ENCODE measurements at places on chromosomes 13 and 19.
A peak's percentile ranks its signal among the peaks of the same experiment; 100 is the strongest.

- no peak for DNase-seq
Measured at GRCh38 chr13:78045916-78046315, 127.3 kb upstream of the EDNRB start.

- no peak for DNase-seq
Measured at GRCh38 chr13:113748101-113748861, 10.7 kb upstream of the TMEM255B start.

- DNase-seq: no peak
Measured at GRCh38 chr13:100100115-100100879, 11.4 kb downstream of the PCCA start.

DNA sequence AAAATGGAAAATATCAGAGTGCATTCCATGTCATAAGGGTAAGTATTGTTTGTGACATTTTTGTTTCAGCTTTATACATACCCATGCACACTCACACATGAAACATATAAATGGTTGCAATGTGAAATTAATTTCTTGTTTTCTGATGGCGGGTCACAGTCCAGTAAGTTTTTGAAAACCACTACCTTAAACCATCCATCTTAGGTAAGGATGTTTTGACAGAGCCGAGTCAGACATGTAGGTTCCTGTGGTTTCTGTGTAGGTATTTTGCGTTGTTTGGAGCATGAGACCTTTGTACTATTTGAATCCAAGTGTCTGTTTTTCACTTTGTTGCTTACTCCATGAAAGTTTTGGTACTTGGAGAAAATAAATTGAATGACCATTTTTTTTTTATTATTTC is 121.7 kb downstream of the B3GLCT start:
- DNase-seq: no peak

DNA sequence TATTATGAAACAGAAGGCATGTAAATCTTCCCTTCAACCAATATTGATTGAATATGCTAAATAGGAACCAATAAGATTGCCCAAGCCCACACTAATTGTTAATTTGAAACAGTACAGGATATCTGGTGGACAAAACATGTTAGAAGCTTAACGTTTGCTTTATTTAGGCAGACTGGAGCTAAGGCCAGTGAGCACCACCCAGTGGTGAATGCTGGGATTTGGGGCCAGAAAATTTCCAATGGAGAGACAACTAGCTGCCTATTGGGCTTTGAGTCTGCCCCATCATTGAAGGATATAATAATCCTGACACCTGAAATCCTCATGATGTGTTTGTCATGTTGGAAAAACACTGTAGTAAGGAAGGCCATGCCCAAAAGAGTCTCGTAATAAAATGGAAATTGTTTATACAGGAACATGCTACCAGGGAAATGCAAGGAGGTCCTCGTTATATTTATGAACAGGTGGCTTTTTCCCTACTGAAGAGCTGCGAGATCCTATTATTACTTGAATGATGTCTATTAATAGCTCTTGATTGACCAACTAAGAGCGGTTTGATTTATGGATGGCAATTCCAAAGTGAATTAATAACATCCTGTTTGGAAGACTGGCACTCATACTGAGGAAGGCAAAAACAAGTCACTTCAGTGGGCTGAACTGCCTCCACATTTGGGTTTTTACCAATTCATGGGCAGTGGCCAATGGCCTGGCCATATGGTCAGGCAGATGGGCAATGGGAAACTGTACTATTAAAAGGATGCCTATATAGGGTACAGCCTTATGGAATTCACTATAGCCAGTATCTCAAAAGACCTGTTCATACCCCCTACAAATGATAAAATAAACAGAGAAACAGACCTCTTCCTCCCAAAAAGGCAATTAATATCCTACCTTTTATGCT is 8.7 kb downstream of the SIGLECL1 start:
- DNase-seq: peak; percentile 13

GRCh38 chr19:45632468-45633196 is 6.6 kb downstream of the EML2 start:
- DNase-seq: peak; percentile 17

- no peak for DNase-seq
Measured at GRCh38 chr19:4774136-4774535, 17.4 kb upstream of the FEM1A start.

DNA sequence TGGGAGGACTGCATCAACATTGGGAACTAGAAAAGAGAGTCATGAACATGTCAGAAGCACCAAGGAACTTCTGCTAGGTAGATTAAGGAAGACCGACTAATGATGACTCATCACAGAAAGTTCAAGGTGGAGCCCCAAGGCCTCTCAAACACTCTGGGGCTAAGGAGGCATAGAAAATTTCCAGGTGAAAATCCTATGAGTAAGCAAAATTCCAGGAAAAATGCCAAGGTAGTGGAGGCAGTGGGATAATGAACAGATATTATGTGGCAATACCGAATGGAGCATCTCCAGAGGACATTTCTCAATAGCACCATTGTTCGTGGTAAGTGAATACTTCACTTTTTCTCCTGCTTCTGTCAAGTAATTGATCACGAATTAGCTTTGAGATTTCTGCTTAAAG is 336.5 kb downstream of the MZT1 start:
- DNase-seq: no peak

DNA sequence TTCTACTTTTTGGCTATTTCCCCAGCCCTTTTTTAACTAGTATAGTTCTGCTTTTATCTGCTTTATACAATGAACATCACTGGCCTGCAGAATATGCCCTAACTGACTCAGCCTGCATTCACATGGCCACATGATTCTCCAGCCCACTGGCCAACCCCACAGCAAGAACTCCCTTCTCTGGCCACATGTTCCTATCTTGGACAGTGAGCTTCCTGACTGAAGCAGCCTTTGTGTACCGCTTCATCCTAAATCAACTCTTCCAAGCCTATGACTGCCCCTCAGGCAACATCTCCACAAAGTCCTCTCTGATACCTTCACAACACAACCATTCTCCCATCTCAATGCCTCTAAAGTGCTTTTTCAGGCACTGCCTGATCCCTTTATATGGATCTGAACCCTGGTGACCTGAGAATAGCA is 214.1 kb downstream of the COL4A1 start:
- DNase-seq: no peak

DNA sequence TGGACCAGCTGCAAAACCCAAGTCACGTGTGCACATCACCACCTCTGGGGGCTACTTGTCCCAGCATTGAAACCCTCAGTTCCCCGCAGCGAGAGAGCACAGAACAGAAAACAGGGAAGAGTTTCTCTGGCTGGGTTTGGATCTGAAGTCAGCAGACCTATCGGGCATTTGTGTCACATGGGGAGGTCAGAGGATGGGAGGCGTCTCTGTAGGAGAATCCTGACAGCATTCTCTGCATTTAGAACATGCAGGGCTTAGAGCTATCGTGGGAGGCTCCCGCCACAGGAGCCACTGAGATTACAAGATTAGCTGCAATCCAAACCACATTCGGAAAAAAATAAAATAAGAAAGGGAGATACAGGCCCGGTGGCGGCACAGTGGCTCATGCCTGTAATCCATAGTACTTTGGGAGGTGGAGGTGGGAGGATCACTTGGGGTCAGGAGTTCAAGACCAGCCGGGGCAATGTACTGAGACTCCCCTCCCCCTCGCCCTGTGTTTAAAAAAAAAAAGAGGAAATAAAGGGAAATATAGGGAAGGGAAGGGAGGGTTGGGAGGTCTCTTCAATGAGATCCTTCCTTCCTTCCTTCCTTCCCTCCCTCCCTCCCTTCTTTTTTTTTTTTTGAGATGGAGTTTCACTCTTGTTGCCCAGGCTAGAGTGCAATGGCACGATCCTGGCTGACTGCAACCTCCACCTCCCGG is 2.9 kb upstream of the TLE6 start:
- no peak for DNase-seq

- DNase-seq: no peak
Measured at GRCh38 chr19:12623361-12624031, 12.8 kb downstream of the ZNF791 start.

GRCh38 chr19:11982526-11982925 is 17.7 kb downstream of the ZNF763 start:
- DNase-seq: no peak

GRCh38 chr13:94692030-94692429 is 20.3 kb downstream of the SOX21 start:
- no peak for DNase-seq

DNA sequence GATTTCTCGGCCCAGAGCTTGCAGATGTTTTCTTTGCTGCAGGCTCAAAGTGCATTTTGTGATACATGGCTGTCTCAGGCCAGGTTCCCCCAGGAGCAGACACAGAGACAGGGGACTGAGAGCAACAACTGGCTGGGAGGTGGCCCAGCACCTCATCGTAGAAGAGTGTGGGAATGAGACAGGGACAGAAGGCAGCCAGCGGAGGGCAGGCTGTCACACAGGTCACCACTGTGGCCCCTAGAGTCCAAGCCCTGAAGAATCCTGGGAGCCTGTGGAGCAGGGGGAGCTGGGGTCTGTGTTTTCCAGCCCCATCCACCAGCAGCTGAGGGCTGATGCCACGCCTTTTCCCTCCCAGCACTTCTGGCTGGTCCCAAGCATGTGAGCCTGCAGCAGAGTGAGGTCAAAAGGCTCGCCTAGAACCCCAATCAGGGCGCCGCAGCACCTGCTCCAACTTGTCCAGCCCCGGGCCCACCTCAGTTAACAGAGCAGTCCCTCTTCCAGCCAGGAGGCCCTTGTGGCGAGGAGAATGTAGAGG is 723.8 kb downstream of the UQCRFS1 start:
- no peak for DNase-seq

DNA sequence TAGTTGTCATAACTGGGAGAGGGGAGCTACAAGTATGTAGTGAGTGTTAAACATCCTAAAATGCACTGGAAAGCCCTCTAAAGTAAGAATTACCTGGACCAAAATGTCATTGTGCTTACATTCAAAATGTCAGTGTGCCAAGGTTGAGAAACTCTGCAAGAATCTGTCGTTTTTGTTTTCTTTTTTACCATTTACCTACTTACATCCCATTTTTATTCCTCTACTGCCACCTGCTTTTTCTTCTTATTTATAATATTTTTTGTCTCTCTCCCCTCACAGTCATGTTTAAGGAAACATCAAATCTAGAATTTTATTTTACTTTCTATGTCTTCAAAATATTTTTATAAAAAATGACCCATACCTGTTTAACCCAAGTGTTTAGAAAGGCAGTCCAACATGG is 226.4 kb downstream of the PCDH17 start:
- no peak for DNase-seq

DNA sequence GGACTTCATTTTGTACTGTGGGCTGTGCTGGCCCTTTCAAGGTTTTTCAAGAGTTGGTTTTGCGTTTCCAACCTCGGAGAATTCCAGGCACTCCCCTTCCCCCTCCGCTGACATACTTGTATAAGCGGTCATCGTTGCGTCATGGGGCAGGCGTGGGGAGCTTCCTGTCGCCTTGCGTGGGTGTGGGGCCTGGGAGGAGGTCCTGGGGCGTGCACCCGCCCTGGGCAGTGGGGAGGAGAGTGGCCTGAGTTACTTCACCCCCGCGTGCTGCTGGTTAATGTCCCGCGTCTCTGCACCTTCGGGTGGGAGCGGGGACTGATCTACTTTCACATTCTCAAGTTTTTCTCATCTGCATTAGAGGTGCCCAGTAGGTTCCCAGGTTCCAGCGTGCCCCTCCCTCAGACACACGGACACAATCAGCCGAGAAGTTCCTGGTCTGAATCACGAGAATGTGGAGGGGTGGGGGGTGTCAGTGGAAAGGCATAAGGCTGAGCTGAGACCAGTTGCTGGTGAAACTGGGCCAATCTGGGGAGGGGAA is 4.1 kb downstream of the IER2 start:
- peak; percentile 75 for DNase-seq

- DNase-seq: no peak
Measured at GRCh38 chr13:62524061-62524460, 1108.4 kb upstream of the PCDH20 start.

DNA sequence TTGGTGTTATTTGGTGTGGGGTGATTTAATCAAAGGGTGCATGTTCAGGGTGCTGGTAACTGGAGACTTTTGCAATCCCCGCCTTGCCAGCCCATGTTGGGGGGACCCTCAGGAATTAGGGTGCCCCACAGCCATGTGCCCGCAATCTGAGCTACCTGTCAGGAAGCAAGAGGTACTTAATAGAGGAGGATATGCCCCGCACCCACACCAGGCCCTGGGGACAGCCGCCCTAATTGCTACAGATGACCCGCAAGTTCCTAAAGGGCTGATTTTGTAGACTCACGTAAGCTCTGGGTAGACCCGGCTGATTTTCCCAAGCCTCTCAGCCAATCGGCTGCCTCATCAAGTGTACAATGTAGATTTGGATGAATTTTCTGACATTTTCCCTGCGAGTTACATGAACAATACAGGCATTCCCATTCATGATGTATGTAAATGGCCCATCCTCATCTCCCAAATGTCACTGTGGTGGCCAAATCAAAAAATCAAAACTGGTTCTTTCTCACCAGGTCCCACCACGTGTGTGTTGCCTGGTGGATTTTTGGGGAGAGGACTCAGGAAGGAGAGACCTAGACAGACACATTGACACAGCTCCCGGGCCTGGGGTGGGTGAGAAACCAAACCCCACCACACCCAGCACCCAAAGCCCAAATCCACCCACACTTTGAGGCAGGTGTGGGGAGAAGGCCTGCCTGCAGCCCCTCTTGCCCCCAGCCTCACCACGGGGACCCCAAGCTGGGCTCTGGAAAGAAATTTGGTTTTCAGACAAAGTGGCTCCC is 119.2 kb upstream of the SPACA7 start:
- no peak for DNase-seq

- no peak for DNase-seq
Measured at GRCh38 chr13:102901615-102902305, 55.9 kb downstream of the ERCC5 start.

GRCh38 chr19:5445561-5446055 is 9.6 kb upstream of the ZNRF4 start:
- DNase-seq: no peak

GRCh38 chr19:50333235-50333736 is 4.1 kb upstream of the KCNC3 start:
- peak; percentile 93 for DNase-seq

DNA sequence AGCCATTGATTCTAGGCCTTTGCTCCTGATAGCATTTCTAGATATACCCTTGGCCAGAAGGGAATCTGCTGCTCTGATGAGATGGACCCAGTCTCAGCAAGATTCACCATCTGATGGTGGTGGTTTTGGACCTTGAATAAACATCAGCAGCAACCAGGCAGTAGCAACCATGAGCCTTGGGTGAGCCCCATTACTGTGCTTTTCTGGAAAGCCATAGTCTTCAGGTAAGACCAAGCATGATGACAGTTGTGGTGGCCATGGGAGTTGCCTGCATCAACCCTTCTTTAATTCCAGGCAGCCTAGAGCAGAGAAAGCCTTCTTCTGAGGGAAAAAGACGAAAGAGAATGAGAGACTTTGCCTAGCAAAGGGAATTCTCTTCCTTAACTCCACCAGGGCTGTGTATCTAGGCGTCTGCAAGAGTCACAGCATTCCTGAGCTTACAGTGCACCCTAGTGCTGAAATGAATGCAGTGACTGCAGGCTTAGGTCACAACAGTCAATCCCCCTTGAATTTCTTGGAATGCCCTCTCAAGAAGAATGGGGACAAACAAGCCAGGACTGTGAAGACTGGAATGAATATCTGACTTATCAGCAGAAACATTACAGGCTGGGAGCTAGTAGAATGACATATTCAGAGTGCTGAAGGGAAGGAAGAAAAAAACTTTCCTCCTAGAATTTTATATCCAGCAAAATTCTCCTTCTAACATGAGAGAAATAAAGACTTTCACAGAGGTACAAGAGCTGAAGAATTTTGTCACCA is 942.4 kb upstream of the PCDH20 start:
- no peak for DNase-seq

Data from CD4-positive, alpha-beta T cell treated with Interferon gamma for 1 hour (primary cell).